Right cardiac atrium (tissue), 5 donors: ENCODE measurements at places on chromosomes 7 and 10. TPM values are rescaled to one million over a fixed set of nuclear protein-coding genes. Genes with fewer than 3 reads are reported as not detected.

- DNase-seq, result no peak
Observed at GRCh38 chr7:101919363-101920115, 102.1 kb downstream of the CUX1 start.

- DNase-seq, result no peak
Observed at GRCh38 chr10:116164291-116164690, 108.7 kb downstream of the GFRA1 start.

DNA sequence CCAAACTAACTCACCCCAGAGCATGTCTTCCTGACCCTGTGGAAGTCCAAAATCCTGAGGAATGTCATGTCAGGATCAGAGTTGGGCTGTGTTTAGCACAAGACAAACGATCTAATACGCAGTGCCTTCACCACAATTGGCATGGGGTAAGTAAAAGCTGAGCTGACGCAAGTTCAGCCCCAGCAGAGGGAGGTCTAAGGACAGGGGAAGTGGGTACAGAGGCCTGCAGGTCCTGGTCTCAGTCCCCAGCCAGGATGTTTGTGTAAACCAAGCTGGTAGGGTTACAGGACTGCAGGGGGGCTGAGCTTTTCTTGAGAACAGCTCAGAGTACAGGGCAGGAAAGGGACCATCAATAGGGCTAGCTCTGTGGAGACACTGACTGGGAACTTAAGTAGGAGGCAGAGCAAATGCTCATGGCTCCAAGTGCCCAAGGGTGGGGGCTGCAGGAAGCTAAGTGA lies 5.3 kb upstream of the KCNIP2 start:
- no peak for DNase-seq

DNA sequence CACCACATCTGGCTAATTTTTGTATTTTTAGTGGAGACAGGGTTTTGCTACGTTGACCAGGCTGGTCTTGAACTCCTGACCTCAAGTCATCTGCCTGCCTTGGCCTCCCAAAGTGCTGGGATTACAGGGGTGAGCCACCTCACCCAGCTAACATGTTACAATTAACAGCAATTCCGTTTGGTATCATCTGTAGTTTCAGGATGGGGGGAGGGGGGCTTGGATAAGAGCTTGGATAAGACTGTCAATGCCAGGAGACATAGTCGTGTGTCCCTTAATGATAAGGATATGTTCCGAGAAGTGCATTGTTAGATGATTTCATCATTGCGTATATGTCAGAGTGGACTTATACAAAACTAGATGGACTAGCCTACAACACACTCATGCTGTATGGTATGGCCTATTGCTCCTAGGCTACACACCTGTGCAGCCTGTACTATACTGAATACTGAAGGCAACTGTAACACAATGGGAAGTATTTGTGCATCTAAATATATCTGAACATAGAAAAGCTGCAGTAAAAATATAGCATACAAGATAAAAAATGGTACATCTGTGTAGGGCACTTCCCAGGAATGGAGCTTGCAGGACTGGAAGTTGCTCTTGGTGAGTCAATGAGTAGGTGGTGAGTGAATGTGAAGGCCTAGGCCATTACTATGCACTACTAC lies 103.9 kb upstream of the TNS3 start:
- no peak for DNase-seq

DNA sequence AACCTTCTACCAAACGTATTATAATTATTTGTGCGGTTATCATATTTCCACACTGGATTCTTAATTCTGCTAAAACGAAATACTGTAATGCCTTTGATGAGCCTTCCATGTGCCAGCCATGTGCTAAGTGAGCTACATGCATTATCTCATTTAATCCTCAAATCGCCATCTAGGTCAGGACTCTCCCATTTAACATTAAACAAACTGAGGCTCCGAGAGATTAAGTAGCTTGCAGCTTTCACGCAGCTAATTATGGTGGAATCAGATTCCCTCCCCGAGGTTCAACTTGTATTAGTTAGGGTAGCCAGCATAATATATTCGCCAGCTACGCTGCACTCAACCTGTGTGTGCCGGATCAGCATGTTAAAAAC lies 798 bp upstream of the TSPAN33 start:
- no peak for DNase-seq

- peak; percentile 30 for DNase-seq
Observed at GRCh38 chr7:2037301-2037807, 195.4 kb downstream of the MAD1L1 start.

DNA sequence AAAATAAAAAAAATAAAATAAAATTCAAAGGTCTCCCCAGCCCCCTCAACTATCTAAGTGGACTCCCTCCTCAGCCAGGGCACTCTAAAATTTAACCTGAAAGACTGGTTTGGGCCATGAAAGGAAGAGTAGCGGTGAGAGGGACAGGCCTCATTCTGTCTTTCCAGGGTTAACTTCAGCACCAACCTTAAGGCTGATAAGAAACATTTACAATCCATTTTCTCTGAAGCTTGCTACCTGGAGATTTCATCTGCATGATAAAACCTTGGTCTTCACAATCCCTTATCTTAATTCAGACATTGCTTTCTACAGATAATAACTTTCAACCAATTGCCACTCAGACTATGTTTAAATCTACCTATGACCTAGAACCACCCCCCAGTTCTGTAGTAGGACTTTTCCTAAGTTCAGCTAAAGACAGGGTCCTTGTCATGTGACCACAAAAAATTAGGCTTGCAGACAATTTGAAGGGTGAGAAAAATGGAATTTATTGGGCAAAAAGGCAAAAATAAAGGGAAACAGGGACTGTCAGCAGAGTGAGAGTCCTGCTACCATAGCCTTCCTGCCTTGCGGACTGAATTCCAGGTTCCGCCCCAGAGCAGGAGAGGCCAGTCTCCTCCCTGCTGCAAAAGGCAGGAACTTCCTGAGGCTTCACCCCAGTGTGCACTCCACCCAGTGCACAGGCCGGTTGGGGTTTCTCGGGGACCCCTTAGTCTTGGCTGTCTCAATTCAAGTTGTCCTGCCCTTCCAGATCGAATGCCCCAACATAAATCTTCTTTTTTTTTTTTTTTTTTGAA lies 26.0 kb downstream of the AGK start:
- DNase-seq, result no peak

DNA sequence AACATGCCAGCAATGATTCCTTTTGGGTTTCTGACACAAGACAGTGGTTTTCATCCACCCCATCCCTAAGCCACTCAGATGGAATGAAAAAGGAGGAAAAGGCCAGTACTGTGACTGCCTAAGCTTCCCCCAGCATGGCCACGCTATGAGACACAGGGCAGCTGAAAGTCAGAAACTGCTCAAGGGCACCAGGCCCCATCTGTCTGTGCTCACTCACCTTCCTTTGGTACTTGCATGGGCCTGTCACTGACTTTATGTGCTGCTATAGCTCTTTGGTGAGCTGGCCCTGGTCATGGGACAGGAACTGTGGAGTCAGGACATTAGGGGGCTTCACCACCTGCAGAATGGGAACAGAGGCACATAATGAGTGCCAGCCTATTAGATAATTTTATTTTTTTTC lies 21.2 kb upstream of the ACSM6 start:
- no peak for DNase-seq

DNA sequence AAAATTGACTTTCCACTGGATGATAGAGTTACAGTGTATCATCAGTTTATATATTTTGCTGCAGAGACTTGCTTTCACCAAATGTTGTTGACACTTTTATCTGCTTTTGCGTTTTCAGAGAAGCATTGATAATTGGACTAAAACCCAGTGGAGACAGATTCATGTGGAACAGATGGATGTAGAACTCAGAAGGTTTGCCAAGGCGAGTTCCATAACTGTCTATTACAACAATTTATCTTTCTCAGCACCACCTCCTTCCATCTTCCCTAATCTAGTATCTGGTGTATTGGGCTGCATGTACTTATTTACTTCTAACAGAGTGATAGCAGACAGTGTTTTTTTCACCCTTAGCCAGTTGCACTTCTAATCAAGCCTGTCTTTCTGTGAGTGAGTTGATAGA lies 73.3 kb downstream of the DNAH11 start:
- DNase-seq, result no peak

DNA sequence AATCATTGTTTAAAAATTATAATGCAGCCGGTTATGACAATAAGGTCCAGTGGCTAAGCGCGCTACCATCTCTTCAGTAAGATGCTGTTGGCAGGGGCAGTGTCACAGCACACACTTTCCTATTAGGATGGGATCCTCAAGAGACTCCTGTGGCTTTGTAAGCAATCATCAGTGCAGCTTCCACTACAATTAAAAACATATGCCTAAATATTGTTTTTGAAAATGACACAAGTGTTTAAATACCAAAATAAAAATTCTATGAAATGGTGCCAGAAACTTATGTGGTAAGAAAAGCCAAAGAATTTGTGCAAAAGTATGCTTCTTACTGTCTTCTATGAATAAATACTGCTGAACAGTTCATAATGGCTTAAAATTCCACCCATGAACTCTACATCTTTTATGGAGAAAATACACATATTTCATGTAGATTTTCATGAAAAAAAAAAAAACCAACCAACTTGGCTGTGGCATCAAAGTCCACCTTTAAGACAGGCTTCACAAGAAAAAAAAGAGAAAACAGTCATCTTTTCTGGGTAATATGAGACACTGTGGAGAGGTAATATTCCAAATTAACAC lies 132.8 kb downstream of the SEMA3C start:
- no peak for DNase-seq

DNA sequence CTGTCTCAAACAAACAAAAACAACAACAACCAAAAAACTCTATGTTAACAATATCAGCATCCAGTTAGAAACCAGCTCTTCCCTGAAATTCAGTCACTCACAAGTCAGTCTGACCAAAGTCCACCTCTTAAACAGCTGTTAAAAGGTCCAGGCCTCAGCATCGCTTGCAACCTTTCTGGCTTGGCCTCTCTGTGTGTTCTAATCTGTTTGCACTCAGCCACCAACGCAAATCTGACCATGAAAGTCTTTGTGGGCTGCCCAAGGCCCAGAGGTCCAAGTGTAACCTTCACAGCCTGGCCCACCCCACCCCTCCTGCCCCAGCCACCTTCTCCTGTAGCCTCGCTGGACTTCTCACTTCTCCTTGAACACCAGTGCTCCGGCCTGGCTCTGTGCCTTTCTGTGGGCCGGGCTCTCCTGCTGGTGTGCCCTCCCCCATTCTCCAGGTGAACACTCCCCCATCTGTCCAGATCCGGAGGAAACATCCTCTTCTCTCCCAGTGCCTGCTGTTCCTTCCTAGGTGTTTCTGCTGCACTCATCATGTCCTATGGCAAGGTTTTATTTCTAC lies 72.2 kb upstream of the EFCAB10 start:
- no peak for DNase-seq

DNA sequence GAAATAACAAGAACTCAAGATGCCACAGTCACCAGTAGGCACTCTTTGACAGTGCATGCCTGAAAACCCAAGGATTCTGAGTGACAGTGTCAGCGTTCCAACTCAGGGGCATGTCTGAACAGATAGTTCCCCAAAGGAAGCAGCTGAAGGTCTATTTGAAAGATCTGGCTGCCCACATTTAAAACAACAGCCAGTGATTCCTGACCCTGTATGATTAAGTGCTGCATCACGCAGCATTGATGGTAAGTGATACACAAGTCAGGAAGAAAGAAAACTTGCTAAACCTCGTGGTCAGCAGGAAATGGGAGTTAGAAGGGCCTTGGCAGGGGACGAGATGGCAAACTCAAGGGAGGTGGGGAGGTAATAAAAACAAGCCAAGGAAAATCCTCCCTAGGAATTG lies 1013.1 kb downstream of the TYW1 start:
- DNase-seq, result no peak

GRCh38 chr7:43565786-43566185 lies 17.1 kb upstream of the STK17A start:
- no peak for DNase-seq

- no peak for DNase-seq
Observed at GRCh38 chr7:154902600-154903082, 100.3 kb downstream of the PAXIP1 start.

GRCh38 chr10:93313798-93314197 lies 168.3 kb downstream of the MYOF start:
- no peak for DNase-seq

DNA sequence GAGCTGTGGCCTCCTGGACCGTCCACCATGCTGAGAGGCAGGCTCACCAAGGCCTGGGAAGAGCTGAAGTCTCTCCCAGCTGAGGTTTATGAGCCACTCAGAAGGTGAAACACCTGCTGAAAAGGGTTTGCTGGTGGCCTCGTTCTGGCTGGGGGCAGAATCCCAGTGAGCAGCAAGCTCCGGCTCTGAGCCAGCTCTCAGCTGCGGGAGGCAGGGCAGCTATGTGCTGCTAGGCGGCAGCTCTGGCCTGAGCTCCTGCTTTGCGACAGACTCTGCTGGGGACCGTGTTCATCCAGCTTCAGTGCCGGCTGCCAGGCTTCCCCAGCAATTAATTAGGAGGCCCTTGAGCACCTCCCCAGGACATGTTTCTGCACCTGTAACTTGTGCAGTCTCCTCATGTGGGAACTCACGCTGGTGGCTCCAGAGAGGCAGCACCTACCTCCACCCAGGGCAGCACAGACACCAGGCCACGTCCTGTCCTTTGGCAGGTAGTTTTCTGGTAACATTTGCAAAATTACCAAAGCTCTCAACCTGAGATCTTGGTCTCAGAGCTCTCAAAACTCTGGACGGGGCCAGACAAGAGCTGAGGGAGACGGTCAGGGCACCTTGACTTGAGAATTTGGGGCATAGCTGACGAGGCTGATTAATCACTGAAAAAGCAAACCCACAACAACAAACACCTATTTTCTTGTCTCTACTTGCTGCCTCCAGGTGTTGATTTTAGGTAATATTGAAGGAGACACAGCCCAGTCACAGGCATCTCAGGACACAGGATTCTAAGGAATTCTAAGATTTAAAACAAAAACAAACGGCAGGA lies 185.0 kb downstream of the TCERG1L start:
- no peak for DNase-seq

GRCh38 chr7:29270594-29271318 lies 76.2 kb downstream of the CHN2 start:
- no peak for DNase-seq

GRCh38 chr7:134546955-134547354 lies 2.0 kb upstream of the AKR1B15 start:
- DNase-seq, result no peak

- no peak for DNase-seq
Observed at GRCh38 chr10:57142925-57143576, 782.0 kb upstream of the ZWINT start.

GRCh38 chr10:77204171-77204570 lies 433.4 kb downstream of the KCNMA1 start:
- no peak for DNase-seq

The CALCR gene
- total RNA-seq, result 0.22 TPM

The CRHR2 gene
- not detected for total RNA-seq

The EIF5AL1 gene
- total RNA-seq, result not detected

The CCL24 gene
- not detected for total RNA-seq

The SPDYE1 gene
- total RNA-seq, result 0.14 TPM

The MINDY3 gene
- total RNA-seq, result 24.7 TPM

The OLAH gene
- not detected for total RNA-seq

The LZTS2 gene
- 48.5 TPM for total RNA-seq

The LIPM gene
- total RNA-seq, result not detected

The SYT15B gene
- 1.1 TPM for total RNA-seq

The PON3 gene
- total RNA-seq, result 1.9 TPM

The AOAH gene
- 6.0 TPM for total RNA-seq

The CYP2C19 gene
- not detected for total RNA-seq

The SDK1 gene
- 3.2 TPM for total RNA-seq

The OR2A14 gene
- not detected for total RNA-seq

The HGF gene
- total RNA-seq, result 4.5 TPM
